ENCODE measurements at places on chromosomes 1 and 21.

- DNase-seq, result no peak
These were observed 161.5 kb upstream of the C1orf174 start for GRCh38 chr1:4061521-4062031.

- DNase-seq, result no peak
These were observed 2.9 kb upstream of the SYT2 start for GRCh38 chr1:202713110-202713509.

DNA sequence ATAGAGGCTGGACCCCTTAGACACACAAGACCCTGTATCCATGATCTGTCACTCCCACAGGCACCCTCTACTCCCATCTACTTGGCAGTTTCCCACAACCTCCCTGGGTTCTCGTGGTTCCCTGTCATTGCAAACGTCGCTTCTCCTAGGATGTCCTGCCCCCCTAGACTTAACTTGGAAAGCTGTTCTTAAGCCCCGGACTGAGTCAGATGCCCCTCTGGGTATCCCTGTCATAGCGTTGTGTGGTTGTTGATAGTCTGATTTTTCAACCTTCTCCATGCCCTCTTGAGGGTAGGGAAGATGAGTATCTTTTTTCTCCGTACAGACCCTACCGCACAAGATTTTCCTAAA lies 11.8 kb downstream of the RCC1 start:
- DNase-seq, result no peak

DNA sequence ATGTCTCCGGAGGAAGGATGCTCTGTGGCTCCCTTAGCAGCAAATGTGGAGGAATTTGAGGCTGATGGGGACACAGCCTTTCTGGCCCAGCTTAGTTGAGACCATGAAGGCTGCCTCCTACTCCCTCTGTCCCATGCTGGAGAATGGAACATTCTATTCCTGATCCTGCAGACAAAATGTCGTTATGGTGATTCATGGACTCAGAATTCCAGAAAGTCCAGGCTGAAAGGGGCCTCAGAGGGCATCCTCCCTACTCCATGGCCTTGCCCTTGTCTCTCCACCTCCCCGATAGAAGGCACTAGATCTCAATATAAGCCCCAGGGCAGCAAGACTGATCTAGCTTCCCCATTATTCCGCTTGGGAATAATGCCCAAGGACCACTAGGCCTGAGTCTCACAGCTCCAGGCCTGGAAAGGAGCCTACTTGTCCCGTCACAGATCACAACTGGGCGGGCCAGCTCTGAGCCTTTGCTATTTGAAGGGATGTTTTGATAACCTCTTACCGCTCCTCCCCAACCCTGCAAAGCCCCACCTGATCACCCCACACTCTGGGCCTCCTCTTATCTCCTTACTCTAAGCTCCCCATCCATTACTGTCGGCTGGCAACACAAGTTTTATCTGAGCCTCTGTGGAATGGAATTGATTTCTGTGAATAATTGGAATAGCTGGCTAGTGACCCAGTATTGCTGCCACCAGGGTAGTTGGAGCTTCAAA lies 52.8 kb upstream of the TRABD2B start:
- no peak for DNase-seq

DNA sequence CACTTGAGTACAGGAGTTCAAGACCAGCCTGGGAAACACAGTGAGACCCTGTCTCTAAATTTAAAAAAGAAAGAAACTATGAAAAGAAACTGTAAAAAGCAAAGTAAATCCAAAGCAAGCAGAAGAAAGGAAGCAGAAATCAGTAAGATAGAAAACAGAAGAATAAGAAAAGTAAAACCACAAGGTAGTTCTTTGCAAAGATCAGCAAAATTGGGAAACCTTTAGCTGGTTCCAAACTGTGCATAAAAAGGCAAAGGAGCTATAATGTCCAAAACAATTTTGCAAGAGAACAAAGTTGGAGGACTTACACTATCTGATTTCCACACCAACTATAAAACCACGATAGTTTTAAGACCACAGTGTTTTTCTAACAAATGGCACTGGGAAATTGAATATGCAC lies 218.8 kb downstream of the RPS6KC1 start:
- DNase-seq, result no peak

- no peak for DNase-seq
These were observed 23.1 kb upstream of the CNN3 start for GRCh38 chr1:94949681-94950661.

DNA sequence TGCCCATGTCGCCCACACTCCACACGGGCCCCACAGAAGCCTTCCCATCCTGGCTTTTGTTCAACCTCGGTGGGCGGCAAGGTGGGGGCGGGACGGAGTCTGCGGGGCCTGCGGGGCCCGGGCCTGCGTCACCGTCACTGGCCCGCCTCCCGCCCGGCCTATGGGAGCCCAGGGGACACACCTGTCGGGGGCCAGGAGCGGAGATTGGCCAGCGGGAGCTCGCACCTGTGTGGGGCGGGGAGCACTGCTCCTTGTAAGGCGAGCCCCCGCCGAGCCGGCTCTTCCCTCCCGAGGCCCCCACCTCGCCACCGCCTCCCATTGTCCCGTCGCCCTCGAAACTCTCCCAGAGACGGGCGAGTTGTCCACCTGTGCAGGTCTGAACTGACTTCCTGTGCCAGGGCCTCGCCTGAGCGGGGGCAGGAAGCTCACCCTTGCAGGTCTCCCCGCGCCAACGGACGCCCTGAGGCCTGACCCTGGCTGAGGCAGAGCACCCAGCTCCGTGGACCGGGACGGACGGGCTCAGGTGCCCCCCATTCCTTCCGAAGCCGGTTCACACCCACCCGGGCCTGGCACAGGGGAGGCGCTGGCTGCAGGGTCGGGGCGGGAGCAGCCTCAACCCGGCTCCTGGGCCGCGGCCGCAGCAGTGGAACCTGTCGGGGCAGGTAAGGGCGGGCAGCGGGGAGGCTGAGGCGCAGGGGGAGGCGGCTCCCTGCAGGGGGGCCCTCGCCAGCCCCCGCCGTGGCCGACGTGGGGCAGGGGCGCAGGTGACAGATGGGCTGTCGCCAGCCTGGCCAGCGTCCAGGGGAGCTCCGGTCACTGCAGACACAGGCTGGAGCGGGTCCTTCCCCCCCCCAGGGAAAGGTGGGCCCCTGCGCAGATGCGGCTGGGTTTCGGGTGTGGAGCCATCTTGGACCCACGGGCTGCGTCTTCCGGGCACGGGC lies 10.8 kb upstream of the TTLL10 start:
- DNase-seq, result peak; percentile 76

- no peak for DNase-seq
These were observed 59.0 kb upstream of the IGSF5 start for GRCh38 chr21:39685991-39686390.

GRCh38 chr1:59072583-59072947 lies 224.3 kb upstream of the FGGY start:
- no peak for DNase-seq

DNA sequence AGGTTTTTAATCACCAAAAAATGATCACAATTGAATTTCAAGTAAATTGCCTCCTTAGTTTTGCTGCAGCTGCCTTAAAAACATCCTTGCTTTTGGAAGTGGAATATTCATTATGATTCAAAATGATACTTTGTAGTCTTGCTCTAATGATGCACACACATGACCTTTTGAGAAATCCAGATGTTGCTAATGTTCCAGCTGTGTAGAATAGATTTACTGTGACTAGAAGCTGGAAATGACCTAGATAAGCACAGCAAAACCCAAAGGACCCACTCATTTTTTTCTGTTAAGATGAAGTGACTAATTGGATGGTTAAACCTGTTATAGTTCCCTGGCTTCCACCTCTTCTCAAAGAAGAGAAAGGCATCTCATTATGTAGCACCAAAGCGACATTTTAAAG lies 64.6 kb upstream of the RALGPS2 start:
- DNase-seq, result no peak

DNA sequence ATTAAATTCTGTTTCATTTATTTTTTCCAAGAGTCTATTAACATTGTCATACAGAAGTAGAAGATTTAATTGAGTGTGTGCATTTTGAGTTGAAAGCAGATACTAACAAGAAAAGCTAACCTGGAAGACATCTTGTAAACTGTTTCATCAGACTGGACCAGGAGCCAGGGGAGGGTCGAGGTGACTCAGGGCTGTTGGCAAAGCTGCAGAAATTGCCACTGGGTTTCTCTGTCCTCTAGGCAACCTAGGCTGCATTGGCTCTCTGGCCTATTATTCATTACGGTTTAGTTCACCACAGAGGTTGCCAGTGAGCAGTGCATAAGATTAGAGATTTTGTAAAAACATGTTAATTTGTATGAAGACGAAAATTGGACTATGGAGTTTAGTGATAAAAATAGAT lies 27.5 kb downstream of the ERG start:
- no peak for DNase-seq

- DNase-seq, result peak; percentile 74
These were observed 43.4 kb upstream of the SLC19A2 start for GRCh38 chr1:169529068-169529642.

GRCh38 chr1:225424562-225425200 lies 3.2 kb downstream of the LBR start:
- no peak for DNase-seq

GRCh38 chr1:66752671-66753371 lies 562 bp downstream of the DYNLT5 start:
- DNase-seq, result no peak

DNA sequence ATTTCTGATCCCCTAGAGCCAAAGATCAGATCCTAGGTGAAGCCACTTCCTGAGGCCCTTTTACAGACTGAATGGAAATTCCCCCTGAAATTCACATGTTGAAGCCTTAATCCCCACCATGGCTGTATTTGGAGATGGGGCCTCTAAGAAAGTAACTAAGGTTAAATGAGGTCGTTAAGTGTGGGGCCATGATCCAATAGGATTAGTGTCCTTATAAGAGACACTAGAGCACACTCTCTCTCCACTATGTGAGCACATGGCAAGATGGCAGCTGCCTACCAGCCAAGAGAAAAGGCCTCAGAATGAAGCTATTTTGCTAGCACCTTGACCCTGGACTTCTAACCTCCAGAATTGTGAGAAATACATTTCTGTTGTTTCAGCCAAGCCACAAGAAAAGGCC lies 13.9 kb downstream of the ABCB10 start:
- no peak for DNase-seq

DNA sequence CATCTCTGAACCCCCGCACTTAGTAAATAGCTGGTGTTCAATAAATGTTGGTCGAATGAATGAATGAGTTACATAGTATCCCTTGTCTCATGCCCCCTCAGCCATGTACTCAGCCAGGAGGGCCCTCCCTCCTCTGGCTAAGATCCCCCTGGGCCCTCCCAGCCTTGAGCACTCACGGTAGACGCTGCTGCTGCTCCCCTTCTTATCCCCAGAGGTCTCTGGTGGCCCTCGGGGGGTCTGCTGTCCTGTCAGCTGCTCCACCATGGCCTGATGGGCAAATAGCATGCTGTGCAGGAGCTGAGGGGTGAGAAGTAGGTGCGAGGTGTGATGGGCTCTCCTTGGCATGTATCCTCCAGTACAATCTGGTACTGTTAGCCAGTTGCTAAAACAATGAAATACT lies 1.9 kb downstream of the ETV3L start:
- DNase-seq, result no peak

GRCh38 chr21:43829161-43829560 lies 35.9 kb upstream of the AGPAT3 start:
- no peak for DNase-seq

DNA sequence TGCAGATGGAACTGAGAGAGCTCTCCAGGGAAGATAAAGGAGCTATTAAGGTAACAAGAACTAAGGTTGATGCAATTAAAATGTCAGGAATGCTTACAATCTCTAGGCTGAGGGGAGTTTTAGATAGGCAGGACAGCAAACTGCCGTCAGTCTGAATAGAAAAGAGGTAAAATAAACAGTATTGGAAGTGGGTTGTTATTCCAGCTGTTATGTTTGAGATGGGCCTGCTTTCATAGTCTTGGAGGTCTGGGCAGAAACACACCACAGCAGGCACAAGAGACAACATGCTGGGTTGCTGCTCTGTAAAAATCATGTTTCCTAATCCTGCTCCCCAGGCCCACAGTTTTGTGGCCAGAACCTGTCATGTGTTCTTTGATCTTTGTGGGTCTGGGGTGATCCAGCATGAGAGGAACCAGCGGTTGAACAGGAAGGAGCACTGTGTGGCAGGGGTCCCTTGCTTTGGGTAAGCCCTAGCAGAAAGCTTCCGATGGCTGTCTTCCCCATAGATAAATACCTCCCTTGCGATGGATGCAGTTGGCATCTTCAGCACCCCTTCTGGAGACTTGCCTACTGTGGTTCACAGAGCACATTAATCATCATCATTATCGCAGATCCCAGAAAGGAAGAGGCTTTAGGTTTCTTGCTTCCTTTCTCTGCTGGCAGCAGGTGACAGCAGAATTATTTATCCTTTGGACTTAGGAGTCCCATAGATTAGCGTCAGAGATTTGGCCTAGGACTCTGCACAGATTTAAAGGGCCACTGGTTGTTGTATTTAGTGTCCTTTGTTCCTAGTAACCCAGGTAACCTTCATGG lies 97.1 kb downstream of the AK5 start:
- no peak for DNase-seq

DNA sequence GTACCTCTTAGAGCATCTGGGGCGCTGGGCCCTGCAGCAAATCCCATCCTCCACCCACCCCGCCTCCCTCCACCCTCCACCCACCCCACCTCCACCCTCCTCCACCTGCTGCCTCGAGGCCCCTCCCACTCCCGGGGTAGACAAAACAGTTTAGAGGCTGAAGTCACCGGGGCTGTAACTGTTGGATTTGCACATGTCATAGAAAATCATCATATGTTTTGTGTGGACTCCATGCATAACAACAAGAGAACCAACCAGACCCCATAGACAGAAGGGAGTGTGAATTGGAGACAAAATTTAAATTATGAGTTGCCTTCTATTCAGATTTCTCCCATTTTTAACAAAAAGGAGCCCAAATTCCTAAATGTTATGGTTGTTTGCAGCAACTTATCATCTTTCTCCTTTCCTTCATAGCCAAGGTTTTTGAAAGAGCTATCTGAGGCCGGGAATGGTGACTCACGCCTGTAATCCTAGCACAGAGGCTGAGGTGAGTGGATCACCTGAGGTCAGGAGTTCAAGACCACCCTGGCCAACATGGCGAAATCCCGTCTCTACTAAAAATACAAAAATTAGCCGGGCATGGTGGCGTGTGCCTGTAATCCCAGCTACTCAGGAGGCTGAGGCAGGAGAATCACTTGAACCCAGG lies 28.2 kb upstream of the LGALS8 start:
- no peak for DNase-seq

DNA sequence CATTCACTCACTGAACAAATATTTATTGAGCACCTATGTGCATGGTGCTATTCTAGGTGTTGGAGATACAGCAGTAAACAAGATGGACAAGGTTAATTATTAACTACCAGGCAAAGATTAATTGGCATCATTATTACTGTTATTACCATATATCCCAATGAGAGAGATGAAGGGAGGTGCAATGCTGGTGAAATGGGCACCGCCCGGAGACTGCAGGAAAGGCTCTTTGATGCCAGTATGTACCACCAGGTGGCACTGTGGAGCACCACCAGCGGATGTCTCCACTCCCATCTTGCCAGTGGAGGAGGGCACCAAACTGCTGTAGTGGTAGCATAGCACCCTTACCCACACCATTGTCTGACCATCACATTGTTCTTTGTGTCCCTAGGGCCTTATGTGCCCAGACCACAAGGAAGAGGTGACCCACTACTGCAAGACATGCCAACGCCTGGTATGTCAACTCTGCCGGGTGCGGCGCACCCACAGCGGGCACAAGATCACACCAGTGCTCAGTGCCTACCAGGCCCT lies 3.0 kb downstream of the TRIM46 start:
- peak; percentile 62 for DNase-seq

All from NCI-H1048 (cell line).